CD8-positive, alpha-beta memory T cell (primary cell): ENCODE measurements at places on chromosomes 1 and 21. TPM values are rescaled to one million over a fixed set of nuclear protein-coding genes. Genes with fewer than 3 reads are reported as not detected.

DNA sequence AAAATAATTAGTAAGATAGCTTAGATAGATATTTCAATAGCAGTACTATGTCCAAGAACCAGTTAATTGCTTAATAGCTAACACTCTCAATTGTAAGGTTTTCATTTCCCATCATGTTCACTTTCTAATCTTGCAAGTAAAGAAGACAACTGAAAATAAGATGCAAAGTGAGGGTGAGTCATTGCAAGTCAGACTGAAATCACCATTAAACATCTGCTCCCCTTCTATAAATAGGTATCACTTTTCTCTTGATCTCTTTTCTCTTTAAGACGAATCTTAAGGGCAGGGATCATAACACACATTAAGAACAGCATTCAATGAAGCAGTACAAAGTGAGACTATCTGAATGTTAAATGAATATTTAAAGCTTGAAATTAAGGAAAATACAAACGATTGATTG lies 40.4 kb downstream of the UBR4 start:
- no peak overlapping the region for H3K27ac ChIP-seq
- DNase-seq, result no peak
- H3K27me3 ChIP-seq, result no peaks in the 10 kb centered on the region
- H3K36me3 ChIP-seq, result peaks cover 83% of the 10 kb centered on the region
- H3K4me1 ChIP-seq, result no peaks in the 10 kb centered on the region
- H3K4me3 ChIP-seq, result no peak overlapping the region

DNA sequence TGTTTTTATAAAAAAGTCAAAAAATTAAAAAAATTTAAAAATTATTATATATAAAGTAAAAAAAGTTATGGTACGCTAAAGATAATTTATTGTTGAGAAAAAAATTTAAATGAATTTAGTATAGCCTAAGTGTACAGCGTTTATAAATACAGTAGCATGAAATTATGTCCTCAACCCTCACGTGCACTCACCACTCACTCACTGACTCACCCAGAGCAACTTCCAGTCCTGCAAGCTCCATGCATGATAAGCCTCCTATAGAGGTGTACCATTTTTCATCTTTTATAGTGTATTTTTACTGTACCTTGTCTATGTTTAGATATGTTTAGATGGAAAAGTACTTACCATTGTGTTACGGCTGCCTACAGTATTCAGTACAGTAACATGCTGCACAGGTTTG lies 5.1 kb downstream of the DISC1 start:
- H3K4me1 ChIP-seq, result peaks cover 20% of the 10 kb centered on the region
- H3K36me3 ChIP-seq, result no peaks in the 10 kb centered on the region
- no peaks in the 10 kb centered on the region for H3K27me3 ChIP-seq
- H3K4me3 ChIP-seq, result no peak overlapping the region
- no peak overlapping the region for H3K27ac ChIP-seq

GRCh38 chr1:218344814-218345672 lies at the start of gene TGFB2:
TSS of gene TGFB2 (plus strand) at chr1:218345336. CDS start at chr1:218346702, 1,366 bp downstream.
- H3K4me3 ChIP-seq, result peak within 1 kb of the TSS; percentile 61
- peaks cover 26% of the 10 kb centered on the region for H3K4me1 ChIP-seq
- no peaks in the 10 kb centered on the region for H3K36me3 ChIP-seq
- no peak within 1 kb of the TSS for H3K27ac ChIP-seq

- H3K27me3 ChIP-seq, result no peaks in the 10 kb centered on the region
- H3K4me1 ChIP-seq, result no peaks in the 10 kb centered on the region
- H3K4me3 ChIP-seq, result no peak overlapping the region
- DNase-seq, result no peak
- no peaks in the 10 kb centered on the region for H3K36me3 ChIP-seq
Measured at GRCh38 chr1:167797015-167797414, 75.2 kb downstream of the MPZL1 start.

DNA sequence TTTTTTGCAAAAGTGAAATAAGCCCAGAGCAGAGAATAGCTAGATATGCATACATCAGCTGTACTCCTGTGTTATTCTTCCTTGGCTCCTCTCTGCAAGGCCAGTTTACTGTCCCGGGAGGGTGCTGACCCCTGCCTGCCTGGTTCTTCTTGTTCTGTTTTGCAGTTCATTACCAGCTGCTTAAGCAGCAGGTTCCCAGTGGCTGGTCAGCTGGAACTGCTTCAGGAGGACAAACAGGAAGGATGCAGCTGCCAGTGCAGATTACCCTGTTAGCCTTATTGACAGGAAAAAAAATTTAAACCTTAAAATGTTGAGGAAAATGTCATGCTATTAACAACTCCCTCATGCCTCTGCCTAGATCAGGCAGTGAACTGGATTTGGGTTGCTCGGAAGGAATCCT lies 16.0 kb upstream of the LRIG2 start:
- DNase-seq, result no peak
- no peak overlapping the region for H3K4me3 ChIP-seq
- H3K4me1 ChIP-seq, result no peaks in the 10 kb centered on the region
- no peaks in the 10 kb centered on the region for H3K27me3 ChIP-seq

DNA sequence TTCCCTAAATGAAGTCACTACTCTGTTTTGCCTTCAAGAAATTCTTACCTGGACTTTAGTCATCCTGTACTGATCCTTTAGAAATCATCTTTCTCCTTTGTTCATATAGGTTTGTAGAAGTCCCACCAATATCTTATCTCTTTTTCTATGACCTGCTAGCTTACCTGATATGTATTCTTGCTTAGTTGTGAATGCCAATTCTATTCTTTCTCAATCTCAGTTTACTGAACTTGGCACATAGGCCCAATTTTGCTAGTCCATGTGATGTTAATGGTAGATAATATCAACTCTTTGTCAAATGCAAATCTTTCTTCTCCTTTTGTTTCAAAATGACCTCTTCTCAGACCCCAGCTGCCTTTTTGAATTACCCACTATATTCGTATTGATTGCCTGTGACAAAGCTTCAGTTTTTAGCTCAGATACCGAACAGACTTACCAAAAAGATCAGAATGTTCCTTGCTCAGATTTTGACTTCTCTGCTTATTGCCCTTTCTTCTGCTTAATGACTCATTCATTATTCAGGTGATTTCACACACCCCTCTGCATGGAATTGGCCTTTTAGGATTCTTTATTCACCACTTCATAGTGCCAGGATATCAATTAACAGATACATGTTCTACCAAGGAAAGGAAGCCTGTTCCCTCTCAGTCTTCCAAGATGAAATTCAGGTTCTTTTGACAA lies 20.6 kb downstream of the IPO9 start:
- H3K4me1 ChIP-seq, result no peaks in the 10 kb centered on the region
- no peak for DNase-seq
- H3K27ac ChIP-seq, result no peak overlapping the region
- peaks cover 37% of the 10 kb centered on the region for H3K36me3 ChIP-seq
- H3K4me3 ChIP-seq, result no peak overlapping the region

DNA sequence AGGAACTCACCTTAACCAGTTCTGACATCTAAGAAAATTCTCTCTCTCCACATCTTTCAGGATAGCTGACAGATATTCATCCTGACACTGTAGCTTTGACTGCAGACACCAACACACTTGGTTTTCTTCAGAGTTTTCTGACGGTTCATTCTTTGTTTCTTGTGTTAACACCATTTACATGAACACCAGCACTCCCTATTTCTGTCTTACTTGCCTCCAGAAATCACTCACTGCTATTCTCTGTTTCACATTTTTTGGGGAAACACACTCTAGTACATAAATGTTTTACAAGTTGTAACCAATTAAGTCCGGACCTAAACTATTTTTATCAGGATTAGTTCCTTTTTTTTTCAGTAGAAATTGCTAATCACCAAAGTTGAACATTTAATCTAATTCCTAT lies 15.4 kb downstream of the FLVCR1 start:
- H3K27ac ChIP-seq, result no peak overlapping the region
- H3K4me3 ChIP-seq, result no peak overlapping the region
- H3K36me3 ChIP-seq, result peaks cover 8% of the 10 kb centered on the region
- H3K27me3 ChIP-seq, result no peaks in the 10 kb centered on the region

GRCh38 chr1:232150770-232151548 lies 479.0 kb downstream of the SIPA1L2 start:
- no peak overlapping the region for H3K4me3 ChIP-seq
- H3K4me1 ChIP-seq, result no peaks in the 10 kb centered on the region
- DNase-seq, result no peak

GRCh38 chr1:200257235-200257634 lies 152.6 kb downstream of the ZNF281 start:
- H3K36me3 ChIP-seq, result no peaks in the 10 kb centered on the region
- no peaks in the 10 kb centered on the region for H3K4me1 ChIP-seq
- no peak overlapping the region for H3K27ac ChIP-seq
- no peak overlapping the region for H3K4me3 ChIP-seq
- DNase-seq, result no peak
- H3K27me3 ChIP-seq, result no peaks in the 10 kb centered on the region

DNA sequence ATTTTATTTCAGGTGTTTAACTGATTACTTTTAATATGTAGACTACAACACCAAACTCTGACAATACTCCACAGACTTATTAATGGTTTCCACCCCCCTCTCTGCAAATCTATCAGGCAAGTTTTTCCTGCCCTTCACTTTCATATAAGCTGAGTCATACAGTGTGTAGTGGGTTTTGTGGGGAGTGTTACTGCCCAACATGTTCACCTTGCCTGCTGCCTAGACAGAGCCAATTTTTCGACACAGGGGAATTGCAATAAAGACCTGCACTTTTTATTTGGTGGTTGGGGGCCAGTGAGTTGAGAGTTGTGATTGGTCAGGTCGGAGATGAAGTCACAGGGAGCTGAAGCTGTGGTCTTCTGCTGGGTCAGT lies 119.7 kb downstream of the PPIAL4G start:
- no peaks in the 10 kb centered on the region for H3K36me3 ChIP-seq
- DNase-seq, result no peak
- peaks cover 19% of the 10 kb centered on the region for H3K4me1 ChIP-seq
- no peak overlapping the region for H3K4me3 ChIP-seq
- H3K27ac ChIP-seq, result no peak overlapping the region

DNA sequence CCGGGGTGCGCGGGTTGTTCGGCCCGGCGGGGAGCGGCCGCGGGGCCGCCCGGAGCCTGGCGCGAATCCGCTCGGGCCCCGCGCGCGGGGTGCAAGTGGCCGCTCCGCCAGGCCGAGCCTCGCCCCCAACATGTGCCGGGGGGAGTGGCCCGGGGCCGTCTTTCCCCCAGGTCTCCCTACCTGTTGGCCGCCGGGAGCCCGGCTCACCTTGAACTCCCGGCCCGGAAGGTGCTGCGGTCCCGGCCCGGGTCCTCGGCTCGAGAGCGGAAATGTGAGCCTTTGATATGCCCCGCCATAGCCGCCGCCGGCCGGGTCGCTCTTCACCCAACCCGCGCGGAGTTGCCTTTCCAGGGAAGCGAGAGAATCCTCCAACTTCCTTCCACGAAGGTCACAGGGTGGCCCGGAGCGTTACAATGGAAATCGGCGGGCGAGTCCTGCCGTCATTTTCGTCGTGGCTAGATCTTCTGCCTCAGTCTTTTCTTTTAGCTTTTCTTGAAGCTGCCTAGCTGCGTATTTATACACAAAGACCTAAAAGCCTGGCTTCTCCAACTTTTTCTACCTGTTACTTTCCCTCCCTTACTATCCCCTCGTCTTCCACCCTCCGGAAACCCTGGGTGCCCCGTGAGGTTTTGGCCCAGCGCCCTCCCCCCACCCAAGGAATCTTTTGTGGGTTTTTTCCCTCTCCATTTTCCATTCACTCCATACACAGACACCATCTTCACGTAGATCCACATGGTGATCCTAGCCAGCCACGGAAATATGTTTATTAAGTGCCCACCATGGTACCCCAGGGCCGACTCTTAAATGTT lies 867 bp downstream of the PTGFRN start:
- H3K27ac ChIP-seq, result peak overlapping the region; percentile 25
- DNase-seq, result peak; percentile 22
- no peaks in the 10 kb centered on the region for H3K36me3 ChIP-seq
- peak overlapping the region; percentile 47 for H3K4me3 ChIP-seq
- peaks cover 11% of the 10 kb centered on the region for H3K4me1 ChIP-seq
- no peaks in the 10 kb centered on the region for H3K27me3 ChIP-seq

DNA sequence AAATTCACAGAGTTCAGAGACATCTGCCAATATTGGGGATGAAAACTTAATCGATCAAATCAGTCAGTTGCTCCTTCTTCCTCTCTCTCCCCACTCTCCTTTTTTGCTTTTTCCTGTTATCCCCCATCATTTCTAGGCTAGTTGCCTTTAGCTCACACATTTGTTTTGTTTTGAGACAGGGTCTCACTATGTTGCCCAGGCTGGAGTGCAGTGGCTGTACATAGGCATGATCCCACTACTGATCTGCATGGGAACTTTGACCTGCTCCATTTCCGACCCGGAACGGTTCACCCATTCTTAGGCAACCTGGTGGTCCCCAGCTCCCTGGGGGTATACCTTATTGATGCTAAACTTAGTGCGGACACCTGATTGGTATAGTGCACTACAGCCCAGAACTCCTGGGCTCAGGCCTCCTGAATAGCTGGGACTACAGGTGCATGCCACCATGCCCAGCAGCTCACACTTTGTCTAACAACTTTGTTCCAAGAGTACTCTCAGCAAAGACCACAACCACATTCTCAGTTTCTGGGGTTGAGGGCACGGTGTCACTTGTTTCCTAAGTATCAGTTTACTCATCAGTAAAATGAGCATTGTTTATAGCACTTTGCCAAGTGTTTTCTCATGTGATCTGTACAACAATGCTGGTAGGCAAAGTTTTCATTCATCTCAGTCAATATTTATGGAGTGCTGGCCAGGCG lies 6.7 kb upstream of the ELOA start:
- H3K4me3 ChIP-seq, result no peak overlapping the region
- no peaks in the 10 kb centered on the region for H3K36me3 ChIP-seq
- H3K27me3 ChIP-seq, result no peaks in the 10 kb centered on the region
- DNase-seq, result no peak
- no peaks in the 10 kb centered on the region for H3K4me1 ChIP-seq

GRCh38 chr1:172427191-172427590 lies 6.7 kb downstream of the C1orf105 start:
- H3K36me3 ChIP-seq, result no peaks in the 10 kb centered on the region
- no peak overlapping the region for H3K27ac ChIP-seq
- H3K27me3 ChIP-seq, result no peaks in the 10 kb centered on the region
- DNase-seq, result peak; percentile 32
- H3K4me1 ChIP-seq, result peaks cover 56% of the 10 kb centered on the region

- no peak for DNase-seq
- no peaks in the 10 kb centered on the region for H3K27me3 ChIP-seq
- H3K27ac ChIP-seq, result no peak overlapping the region
- H3K4me1 ChIP-seq, result no peaks in the 10 kb centered on the region
- H3K4me3 ChIP-seq, result no peak overlapping the region
Measured at GRCh38 chr1:214492401-214493075, 58.9 kb downstream of the PTPN14 start.

The HMCN1 gene
- 0.04 TPM for total RNA-seq

The GPR37L1 gene
- total RNA-seq, result not detected

The EFHD2 gene
- 64.7 TPM for total RNA-seq

The BNIPL gene
- 0.75 TPM for total RNA-seq

The B3GALT5 gene
- total RNA-seq, result not detected

The SELL gene
- total RNA-seq, result 48.5 TPM

The HSPB7 gene
- not detected for total RNA-seq

The PRKAB2 gene
- 7.3 TPM for total RNA-seq
